ENCODE measurements at places on chromosomes 11 and 22. TPM values are rescaled to one million over a fixed set of nuclear protein-coding genes. Genes with fewer than 3 reads are reported as not detected.

DNA sequence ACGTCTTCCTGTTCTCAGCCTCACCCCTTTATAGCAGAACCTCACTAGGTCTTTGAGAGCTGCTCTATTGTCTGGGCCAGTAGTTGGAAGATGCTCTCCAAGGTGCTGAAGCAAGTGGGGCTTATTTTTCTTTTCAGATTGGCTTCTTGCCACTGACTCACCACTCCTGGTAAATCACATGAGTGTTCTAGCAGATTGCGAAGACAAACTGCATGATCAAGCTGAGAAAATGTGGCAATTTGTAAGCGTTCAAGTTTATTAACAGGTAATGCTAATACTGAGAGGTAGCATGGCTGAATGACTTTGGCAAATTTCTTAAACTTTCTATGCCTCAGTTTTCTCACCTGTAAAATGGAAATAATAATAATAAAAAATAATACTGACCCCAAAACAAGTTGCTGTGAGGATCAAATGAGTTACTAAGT lies 59.2 kb downstream of the CACNG2 start:
- peak; percentile 56 for DNase-seq

DNA sequence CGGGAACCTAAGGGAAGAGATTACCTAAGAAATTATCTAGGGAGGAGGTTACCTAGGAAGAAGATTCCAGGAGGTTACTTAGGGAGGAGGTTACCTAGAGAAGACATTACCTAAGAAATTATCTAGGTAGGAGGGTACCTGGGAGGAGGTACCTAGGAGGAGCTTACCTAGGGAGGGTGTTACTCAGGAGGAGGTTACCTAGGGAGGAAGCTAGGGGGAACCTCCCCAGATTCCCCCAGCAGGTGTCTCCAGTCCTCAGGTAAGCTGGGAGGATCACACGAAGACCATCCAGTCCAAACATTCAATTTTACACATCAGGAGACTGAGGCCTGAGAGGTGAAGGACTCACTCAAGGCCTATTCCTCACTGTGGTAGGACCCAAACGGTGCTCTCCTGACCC lies 482.8 kb downstream of the TBC1D22A start:
- DNase-seq, result no peak

DNA sequence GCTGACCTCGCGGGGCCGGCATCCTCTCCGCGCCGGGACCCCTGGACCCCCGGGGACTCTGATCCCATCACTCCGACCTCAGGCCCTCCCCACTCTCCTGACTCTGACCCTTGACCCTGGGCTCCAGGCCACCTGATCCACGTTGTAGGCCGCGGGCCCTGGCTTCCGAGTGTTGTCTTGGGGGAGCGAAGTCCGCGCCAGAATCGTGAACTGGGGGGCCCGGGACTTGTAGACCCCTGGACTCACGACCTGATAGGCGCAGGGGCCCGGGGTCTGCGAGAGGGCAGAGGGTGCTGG lies 716 bp upstream of the TYMP start:
- DNase-seq, result no peak

GRCh38 chr11:129881570-129882170 lies 13.7 kb downstream of the NFRKB start:
- no peak for DNase-seq

Gene SERHL2
- 8.6 TPM for total RNA-seq

DNA sequence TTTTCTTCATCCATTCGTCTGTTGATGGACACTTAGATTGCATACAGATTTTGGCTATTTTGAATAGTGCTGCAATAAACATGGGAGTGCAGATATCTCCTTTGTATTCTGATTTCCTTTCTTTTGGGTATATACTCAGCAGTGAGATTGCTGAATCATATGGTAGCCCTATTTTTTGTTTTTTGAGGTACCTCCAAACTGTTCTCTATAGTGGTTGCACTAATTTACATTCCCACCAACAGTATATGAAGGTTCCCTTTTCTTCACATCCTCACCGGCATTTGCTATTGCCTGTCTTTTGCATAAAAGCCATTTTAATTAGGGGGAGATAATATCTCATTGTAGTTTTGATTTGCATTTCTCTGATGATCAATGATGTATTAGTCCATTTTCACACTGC lies 96.1 kb downstream of the PRR5L start:
- no peak for DNase-seq

Measured in SJSA1 (cell line).